Peyer's patch (tissue), 4 donors: ENCODE measurements at places on chromosomes 3 and 15.

DNA sequence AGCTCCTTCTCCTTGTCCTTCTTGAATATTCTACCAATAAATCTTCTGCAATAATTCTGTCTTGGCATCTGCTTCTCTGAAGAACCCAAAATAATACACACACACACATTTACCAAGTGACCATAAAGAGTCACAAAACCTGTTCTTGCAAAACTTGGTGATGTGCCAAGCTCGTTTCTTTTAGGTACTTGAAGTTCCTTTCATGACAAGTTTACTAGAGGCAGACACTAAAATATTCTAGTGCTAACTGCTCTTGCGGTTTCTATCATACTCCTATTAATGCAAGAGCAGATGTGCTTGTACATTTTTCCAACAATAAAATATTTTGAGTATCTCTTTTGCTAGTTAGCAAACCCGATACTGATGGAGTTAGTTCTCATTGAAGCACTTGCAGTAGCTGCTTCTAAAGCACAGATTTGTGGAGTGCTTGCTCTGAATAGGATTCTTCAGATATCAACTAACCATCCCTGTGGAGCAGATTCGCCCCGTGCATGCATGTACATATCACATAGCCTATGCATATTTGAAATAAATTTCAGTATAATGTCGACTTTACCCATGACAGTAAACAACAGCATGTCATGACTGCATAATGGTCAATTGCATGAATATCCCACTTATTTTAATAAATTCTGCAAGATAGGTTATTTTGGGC lies 23.2 kb downstream of the HHLA2 start:
- no peak overlapping the region for H3K27ac ChIP-seq
- no peaks in the 10 kb centered on the region for H3K4me1 ChIP-seq
- H3K27me3 ChIP-seq, result no peaks in the 10 kb centered on the region
- H3K36me3 ChIP-seq, result no peaks in the 10 kb centered on the region
- H3K4me3 ChIP-seq, result no peak overlapping the region
- no peak for DNase-seq

GRCh38 chr3:139310474-139310933 lies 33.3 kb upstream of the MRPS22 start:
- H3K27ac ChIP-seq, result no peak overlapping the region
- H3K4me1 ChIP-seq, result no peaks in the 10 kb centered on the region
- H3K4me3 ChIP-seq, result no peak overlapping the region
- DNase-seq, result no peak
- no peaks in the 10 kb centered on the region for H3K27me3 ChIP-seq

DNA sequence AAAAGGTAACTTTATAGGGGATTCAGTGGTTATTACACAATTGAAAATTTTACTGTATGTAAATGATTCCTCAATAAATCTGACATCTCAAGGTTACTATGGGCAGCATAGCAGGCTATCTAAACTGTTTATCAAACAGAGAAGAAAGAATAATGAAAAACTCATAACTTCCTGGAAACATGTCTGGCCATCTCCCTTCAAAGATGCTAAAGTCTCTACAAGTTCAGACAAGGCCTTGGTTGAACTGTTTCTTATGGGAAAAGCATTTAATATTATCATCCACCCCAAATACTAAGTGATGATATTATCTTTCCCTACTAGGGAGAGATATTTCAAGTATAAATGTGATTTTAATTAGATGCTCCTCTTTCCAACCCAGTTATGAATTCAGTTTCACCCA lies 114.9 kb downstream of the ARRDC4 start:
- H3K36me3 ChIP-seq, result no peaks in the 10 kb centered on the region
- H3K27me3 ChIP-seq, result no peaks in the 10 kb centered on the region
- H3K4me1 ChIP-seq, result peaks cover 11% of the 10 kb centered on the region
- no peak overlapping the region for H3K27ac ChIP-seq
- DNase-seq, result no peak

GRCh38 chr15:82081914-82082762 lies 36.3 kb upstream of the MEX3B start:
- H3K27ac ChIP-seq, result no peak overlapping the region
- H3K4me1 ChIP-seq, result no peaks in the 10 kb centered on the region
- no peaks in the 10 kb centered on the region for H3K27me3 ChIP-seq
- no peak overlapping the region for H3K4me3 ChIP-seq

DNA sequence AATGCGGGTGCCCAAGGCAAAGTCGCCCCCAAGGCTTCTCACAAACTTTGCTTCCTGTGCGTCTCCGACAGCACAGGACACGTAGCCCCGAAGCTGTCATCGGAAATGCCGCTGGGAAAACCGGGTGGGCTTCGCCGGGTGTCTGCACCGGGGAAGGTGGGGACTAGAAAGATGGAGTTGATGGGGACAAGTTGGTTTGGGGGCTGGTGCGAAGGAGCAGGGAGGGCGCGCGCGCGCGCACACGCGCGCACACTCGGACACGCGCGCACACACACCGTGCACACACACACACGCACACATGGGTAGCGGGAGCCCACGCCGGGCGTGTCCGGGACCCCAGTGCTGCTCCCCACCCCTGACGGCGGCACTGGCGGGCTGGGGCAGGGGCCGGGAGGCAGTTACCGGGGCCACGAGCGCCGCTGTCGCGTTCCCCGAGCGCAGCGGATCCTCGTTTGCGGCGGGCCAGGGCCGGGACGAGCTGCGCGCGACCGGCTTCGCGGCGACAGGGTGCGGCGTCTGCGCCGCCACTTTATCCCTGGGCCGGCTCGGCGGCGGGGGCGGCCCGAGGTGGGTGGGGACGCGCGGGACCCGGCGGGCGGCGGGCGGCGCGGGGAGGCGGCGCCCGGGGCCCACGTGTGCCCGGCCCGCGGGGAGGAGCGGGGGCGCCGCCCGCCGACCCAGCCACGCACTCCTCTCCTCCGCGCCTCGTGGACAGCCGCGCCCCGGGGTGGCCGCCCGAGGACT lies 539 bp upstream of the MGLL start:
- peak; percentile 86 for DNase-seq
- H3K4me3 ChIP-seq, result peak overlapping the region; percentile 51
- no peaks in the 10 kb centered on the region for H3K27me3 ChIP-seq
- peak overlapping the region; percentile 89 for H3K27ac ChIP-seq
- H3K4me1 ChIP-seq, result peaks cover 31% of the 10 kb centered on the region

DNA sequence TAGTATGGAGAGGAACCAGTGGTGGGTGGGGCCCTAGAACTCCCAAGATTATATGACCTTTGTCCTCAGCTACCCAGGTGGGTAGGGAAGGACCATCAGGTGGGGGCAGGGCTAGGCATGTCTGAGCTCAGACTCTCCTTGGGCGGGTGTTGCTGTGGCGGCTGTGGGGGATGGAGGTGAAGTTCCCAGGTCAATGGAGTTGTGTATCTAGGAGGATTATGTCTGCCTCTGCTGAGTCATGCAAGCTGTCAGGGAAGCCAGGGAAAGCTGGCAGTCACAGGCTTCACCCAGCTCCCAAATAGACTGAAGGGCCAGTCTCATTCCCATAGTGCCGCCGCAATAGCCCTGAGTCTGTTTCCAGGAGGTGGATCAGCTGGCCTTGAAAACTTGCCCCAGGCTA lies 139.7 kb upstream of the CFAP20DC start:
- no peaks in the 10 kb centered on the region for H3K27me3 ChIP-seq
- no peak overlapping the region for H3K4me3 ChIP-seq
- no peak overlapping the region for H3K27ac ChIP-seq
- H3K36me3 ChIP-seq, result no peaks in the 10 kb centered on the region

DNA sequence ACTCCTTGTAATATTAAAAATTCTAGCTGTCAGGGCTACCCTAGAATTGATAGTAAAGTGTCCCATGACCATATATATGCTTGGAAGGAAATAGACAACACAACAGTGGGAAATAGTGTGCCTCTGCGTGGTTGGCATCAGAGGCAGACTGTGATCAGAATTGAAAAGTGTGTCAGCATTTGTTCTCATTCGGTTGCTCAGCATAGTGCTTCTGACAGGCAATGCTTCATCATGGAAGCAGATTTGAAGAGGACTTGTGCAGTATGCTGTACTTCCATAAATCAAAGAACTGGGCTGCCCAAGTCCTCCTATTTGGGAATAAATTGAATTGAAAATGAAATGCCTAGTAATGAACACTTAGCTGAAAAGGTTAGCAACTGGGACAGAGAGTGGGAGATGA lies 435.7 kb downstream of the DIPK2A start:
- no peaks in the 10 kb centered on the region for H3K4me1 ChIP-seq
- no peaks in the 10 kb centered on the region for H3K27me3 ChIP-seq
- no peak overlapping the region for H3K4me3 ChIP-seq
- no peak overlapping the region for H3K27ac ChIP-seq

DNA sequence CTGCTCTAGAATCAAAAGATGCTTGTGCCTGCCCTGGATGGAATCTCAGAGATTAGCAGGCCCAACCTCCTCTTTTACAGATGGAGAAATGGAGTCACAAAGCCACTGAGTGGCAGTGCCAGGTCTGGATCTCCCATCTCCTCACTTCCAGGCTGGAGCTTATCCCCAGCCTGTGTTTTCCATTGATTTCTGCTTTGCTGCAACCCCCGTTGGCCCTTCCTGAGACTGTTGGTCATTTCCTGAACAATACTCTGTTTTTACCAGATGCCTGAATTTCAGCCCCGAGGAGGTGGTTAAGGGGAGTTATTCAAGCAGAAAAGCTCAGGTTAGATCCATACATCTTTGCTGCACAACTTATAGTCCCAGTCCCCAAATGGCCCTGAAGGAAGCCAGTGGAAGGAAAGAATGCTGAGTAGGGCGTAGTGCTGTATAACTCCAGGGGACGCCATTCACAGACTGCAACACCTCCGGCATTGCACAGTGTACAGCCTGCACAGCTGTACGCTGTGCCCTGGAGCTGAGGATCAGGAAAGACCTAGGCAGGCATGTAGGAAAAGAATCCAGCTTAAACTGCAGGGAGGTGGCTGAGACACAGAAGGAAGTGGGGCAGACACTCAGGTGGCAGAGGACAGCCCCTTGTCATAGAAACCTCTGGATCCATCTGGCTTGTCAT lies 77.5 kb downstream of the RPLP1 start:
- H3K27ac ChIP-seq, result no peak overlapping the region
- no peaks in the 10 kb centered on the region for H3K36me3 ChIP-seq
- no peak for DNase-seq
- H3K4me1 ChIP-seq, result no peaks in the 10 kb centered on the region

GRCh38 chr3:63877737-63878393 lies 14.2 kb downstream of the ATXN7 start:
- H3K36me3 ChIP-seq, result no peaks in the 10 kb centered on the region
- DNase-seq, result no peak
- no peaks in the 10 kb centered on the region for H3K27me3 ChIP-seq
- no peaks in the 10 kb centered on the region for H3K4me1 ChIP-seq
- no peak overlapping the region for H3K27ac ChIP-seq

GRCh38 chr3:11547498-11547897 lies 96.2 kb downstream of the VGLL4 start:
- H3K27ac ChIP-seq, result no peak overlapping the region
- no peaks in the 10 kb centered on the region for H3K4me1 ChIP-seq
- H3K36me3 ChIP-seq, result no peaks in the 10 kb centered on the region
- no peak for DNase-seq
- H3K27me3 ChIP-seq, result no peaks in the 10 kb centered on the region

- no peaks in the 10 kb centered on the region for H3K36me3 ChIP-seq
- H3K27ac ChIP-seq, result no peak overlapping the region
- H3K27me3 ChIP-seq, result no peaks in the 10 kb centered on the region
- H3K4me1 ChIP-seq, result peaks cover 12% of the 10 kb centered on the region
- peak; percentile 89 for DNase-seq
These were observed 33.5 kb downstream of the BCL2L10 start for GRCh38 chr15:52078876-52079700.

GRCh38 chr3:72312339-72312738 lies 527.4 kb upstream of the PROK2 start:
- no peak for DNase-seq
- H3K27me3 ChIP-seq, result no peaks in the 10 kb centered on the region

DNA sequence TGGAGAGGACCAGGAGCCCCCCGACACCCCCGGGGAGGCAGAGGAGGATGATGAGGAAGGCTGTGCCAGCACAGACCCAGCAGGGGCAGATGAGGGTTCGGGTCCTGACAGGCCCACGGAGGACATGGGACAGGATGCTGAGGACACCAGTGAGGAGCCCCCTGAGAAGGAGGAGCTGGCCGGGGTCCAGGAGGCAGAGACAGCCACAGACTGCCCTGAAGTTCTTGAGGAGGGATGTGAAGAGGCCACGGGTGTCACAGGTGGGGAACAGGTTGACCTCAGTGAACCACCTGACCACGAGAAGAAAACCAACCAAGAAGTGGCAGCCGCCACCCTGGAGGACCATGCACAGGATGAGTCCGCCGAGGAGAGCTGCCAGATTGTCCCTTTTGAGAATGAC lies 909 bp downstream of the FGD5 start:
- H3K4me3 ChIP-seq, result no peak overlapping the region
- H3K27me3 ChIP-seq, result no peaks in the 10 kb centered on the region
- no peak for DNase-seq
- H3K36me3 ChIP-seq, result no peaks in the 10 kb centered on the region

DNA sequence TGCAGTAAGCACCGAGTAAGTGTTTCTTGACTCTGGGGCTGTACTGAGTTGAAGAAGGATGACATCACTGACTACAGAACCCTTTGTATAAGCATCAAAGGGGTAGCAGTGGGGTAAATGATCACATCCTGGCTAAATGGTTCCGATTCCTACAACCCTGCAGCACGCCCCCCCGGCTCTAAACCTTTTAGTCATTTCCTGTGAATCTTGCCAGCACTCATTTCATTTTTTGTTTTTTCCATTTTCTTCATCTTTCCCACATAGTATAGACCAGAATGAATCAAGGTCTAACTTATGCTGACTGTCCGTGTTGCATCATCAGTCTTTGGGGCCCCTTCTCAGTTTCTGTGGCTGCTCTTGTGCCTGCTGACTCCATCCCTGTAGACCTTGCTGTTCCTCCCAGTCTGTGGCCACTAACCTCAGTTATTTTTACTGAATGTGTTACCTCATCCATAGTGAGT lies 383.1 kb upstream of the TPRG1 start:
- H3K4me1 ChIP-seq, result no peaks in the 10 kb centered on the region
- no peaks in the 10 kb centered on the region for H3K36me3 ChIP-seq
- H3K27ac ChIP-seq, result no peak overlapping the region
- no peak overlapping the region for H3K4me3 ChIP-seq

DNA sequence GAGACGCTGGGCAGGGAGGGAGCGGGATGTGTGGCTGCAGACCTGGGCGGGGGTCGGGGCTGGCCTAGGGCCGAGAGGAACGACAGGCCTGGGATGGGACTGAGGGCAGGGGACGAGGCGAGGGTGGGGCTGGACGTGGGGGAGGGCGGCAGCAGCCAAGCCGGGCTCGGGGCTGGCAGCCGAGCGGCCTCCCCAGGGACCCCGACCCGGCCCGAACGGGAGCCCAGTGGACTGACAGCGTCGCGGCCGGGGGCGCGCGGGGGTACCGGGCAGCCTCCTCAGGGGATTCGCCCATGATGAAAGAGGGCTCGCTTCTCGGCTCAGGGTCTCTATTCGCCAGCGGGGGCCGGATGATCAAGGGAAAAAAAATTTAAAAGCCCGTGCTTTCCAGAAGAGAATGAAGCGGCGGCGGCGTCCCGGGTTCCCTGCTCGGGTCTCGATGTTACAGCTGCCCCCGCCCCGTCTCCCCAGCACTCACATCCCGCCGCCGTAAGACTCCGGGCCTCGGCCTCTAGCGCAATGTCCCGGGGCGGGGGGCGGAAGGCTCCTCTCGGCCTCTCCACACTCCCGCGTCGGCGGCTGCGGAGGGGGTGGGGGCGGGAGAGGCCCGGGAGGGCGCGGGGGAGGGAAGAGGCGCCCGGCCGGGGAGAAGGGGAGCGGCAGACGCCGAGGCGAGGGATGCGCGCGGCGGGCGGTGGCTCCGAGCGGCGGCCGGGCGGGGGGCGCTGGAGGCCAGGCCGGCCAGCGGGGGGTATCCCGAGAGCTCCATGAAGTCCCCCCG lies 4.3 kb downstream of the PTH1R start:
- peak overlapping the region; percentile 50 for H3K4me3 ChIP-seq
- H3K36me3 ChIP-seq, result no peaks in the 10 kb centered on the region
